ENCODE measurements at places on chromosomes 2 and 18.

- DNase-seq = no peak
Observed at GRCh38 chr2:134261398-134262131, 7.7 kb downstream of the MGAT5 start.

DNA sequence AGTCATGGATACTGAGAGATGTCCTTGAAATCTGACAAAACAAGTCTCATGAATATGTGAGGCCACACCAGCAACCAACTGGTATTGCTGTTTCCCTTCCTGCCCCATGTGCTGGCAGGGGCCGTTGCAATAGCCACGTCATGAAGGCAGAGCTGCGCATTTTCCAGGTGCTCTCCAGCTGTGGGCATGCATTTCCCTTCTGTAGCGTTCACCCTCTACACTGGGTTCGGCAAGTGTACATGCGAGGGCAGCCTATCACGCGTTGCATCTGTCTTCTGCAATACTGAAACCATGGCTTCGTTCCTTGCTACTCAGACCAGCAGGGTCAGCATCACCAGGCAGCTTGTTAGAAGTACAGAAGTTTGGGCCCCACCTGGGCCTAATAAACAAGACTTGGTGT is 17.4 kb downstream of the ARL4C start:
- no peak for DNase-seq

DNA sequence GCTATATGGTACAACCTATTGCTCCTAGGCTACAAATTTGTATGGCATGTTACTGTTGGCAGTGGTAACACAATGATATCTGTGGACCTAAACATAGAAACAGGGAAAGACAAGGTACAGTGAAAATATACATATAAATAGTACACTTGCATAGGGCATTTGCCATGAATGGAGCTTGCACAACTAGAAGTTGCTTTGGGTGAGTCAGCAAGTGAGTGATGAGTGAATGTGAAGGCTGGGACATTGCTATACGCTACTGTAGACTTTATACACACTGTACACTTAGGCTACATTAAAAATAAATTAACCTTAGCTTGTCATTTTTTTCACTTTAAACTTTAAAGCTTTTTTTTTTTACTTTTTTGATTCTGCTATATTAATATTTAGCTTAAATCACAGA is 500.0 kb upstream of the SETBP1 start:
- DNase-seq = no peak

DNA sequence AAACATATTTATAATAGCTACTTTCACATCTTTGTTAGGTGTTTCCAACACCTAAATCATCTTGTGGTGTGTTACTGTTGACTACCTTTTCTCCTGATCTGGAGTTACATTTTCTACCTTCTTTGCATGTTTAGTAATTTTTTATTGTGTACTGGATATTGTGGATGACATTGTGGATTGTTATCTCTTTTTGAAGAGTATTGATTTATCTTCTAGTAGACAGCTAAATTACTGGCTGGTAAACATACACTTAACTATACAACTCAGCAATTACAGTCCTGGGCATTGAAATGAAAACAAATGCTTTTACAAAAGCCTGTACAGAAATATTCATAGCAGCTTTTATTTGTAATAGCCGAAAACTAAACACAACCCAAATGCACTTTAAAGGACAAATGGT is 150.8 kb downstream of the PTRHD1 start:
- DNase-seq = no peak

GRCh38 chr2:69589973-69590652 is 53.4 kb downstream of the AAK1 start:
- no peak for DNase-seq

GRCh38 chr2:239762655-239763269 is 262.4 kb downstream of the NDUFA10 start:
- peak; percentile 31 for DNase-seq

- DNase-seq = no peak
Observed at GRCh38 chr2:3147651-3148530, 229.7 kb downstream of the EIPR1 start.

- no peak for DNase-seq
Observed at GRCh38 chr18:36155851-36156757, 26.4 kb downstream of the ELP2 start.

Measured in cardiac septum (tissue), 1 donor.